ENCODE measurements at places on chromosomes 16 and 17. TPM values are rescaled to one million over a fixed set of nuclear protein-coding genes. Genes with fewer than 3 reads are reported as not detected.

- DNase-seq, result no peak
Measured at GRCh38 chr17:17706140-17707060, 25.1 kb downstream of the RAI1 start.

- DNase-seq, result no peak
Measured at GRCh38 chr16:53784291-53784690, 80.3 kb downstream of the FTO start.

- DNase-seq, result no peak
Measured at GRCh38 chr16:87583453-87584131, 18.7 kb upstream of the JPH3 start.

DNA sequence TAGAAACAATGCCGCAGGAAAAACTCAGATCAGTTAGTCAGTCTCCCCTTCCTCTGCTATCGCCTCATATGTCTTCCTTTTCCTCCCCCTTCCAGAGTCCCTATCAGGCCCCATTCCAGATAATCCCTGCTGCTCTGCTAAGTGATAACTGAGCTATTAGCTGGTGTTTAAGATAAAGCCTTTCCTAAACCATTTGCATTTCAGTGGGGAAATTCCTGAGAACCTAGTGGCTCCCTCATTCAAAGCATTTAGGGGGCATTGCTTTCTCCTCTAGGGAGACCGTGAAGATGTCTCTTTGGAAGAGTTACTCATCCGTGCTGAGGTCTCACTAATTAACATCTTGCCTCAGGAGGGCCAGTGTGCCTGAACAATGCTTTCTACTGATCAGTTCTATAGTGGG, 401.6 kb downstream of the NPIPA7 start:
- DNase-seq, result no peak

- peak; percentile 48 for DNase-seq
Measured at GRCh38 chr16:4615384-4616046, 827 bp upstream of the UBALD1 start.

DNA sequence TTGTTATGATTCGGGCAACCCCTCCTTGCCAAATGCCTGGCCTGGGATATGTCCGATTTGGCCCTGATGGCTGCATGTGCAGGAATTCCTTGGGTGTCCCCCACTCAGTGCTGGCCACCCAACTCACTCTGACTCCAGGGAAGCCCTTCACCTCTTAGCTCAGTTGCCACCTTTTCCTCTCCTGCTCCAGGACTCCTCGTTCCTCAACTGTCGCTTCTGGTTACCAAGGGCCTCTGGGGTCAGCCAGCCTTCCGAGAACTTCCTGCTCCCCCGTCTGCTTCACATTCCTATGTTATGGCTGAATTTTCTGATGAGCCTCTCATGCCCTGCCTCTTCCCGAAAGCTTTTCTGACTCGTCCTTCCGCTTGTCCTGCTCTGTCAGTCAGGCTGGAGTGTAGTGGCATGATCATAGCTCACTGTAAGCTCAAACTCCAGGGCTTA, 63.5 kb downstream of the SPACA3 start:
- DNase-seq, result no peak

DNA sequence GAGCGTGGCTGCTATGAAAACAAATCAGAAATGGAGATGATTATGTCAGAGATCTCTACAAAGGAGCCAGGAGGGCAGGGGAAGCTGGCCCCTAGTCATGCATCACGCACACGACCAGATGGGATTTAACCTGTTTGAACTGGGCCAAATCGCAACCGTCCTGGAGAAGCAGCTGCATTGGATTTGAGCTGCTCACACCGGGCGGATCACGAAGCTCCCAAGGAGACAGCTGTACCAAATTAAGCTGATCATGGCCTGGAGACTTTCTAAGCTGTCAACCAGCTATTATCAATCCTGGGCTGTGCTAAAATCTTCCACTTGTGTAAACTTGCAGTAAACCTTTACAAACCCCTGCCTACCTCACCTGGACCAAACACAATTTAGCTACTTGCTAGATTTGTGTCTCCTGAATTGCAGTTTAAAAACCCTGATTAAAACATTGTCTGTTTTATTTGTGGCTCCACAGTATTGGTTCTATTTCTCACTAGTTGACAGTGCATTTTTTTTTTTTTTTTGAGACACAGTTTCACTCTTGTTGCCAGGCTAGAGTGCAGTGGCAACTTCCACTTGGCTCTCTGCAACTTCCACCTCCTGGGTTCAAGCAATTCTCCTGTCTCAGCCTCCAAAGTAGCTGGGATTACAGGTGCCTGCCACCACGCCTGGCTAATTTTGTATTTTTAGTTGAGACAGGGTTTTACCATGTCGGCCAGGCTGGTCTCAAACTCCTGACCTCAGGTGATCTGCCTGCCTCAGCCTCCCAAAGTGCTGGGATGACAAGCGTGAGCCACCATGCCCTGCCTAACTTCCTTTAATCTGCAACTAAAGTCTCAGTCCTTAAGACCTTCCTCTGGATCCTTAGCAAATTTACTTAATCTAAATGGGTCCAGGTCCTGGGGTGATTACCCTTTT, 98.3 kb upstream of the GRIN2A start:
- no peak for DNase-seq

DNA sequence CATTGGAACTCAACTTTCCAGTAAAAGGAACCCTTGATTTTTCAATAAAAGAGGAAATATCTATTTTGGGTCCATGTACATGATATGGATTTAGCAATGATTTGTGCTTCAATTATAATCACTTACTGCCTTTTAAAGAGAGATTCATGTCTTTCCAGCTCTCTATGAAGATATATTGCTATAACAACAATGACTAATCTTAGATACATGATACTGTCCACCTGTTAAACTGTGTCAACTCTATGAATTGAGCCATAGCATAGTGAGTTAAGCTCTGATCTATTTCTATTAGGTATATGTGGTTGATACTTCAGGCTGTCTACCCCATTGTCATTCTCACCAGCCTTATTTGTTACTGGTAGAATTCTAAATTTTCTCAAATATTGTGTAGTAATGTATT, 15.0 kb upstream of the MPHOSPH6 start:
- no peak for DNase-seq

DNA sequence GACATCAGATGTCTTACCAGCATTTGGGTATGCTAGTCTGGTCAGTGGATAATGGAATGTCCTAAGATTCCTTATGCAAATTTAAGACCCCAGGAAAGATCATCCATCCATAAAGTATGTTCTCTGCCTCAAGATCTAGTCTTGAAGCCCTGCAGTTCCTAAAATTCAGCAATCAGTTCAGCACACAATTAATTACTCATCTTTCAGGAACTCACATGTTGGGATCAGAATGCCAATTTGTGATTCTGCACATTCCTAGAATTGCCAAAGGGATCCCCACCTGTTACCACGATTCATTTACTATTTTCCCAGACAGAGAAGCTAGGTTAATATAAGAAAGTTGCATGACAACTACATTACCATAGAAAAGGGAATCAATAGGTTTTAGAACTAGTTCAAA, 3.2 kb downstream of the OR2C1 start:
- DNase-seq, result no peak

Gene FTSJ3
- total RNA-seq, result 56.7 TPM

Gene ZFHX3
- total RNA-seq, result 1.1 TPM
